Activated effector memory CD4-positive, alpha-beta T cell treated with Interleukin-2 at 50 U/mL for 16 hours (primary cell): ENCODE measurements at places on chromosomes 11 and 22.

DNA sequence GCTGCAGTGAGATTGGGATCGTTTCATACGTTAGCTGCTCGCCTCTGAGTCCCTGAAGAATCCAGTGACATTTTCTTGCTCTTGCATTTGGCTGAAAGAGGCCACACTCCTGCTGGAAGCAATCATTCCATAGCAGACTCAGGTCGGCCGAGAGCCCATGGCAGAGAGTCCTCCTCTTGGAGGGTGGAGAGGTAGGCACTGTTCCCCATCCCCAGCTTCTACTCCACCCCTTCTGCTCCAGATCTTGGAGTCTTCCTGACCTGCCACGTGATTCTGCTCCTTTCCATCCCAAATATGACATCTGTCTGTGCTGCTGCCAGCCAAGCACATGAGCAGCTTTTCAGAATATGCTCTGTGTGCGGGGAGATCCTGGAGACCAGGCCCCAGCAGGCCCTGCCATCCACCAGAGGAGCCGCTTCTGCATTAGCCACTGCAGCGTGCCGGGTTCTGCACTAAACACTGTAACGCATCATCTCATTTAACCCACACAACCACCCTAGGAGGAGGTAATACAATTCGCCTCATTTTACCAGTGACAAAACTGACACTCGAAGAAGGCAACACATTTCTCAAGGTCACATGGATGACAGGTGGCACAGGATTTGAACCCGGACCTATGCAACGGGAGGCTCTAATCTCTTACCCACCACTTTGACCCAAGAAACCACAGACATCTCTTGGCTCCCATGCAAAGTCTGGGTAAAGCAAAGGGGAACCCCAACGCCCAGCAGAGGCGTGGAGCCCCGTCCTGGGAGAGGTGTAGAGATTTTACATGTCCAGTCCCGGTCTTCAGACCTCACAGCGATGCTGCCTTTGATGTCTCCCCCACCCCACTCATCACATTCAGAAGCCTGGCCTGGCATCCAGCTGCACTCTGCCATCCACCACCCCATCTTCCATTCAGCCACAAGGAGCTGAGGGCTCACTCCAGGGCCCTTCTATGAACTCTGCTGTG, 78.8 kb downstream of the FEZ1 start:
- no peak for DNase-seq

- DNase-seq: no peak
These were observed 2.8 kb upstream of the BARX2 start for GRCh38 chr11:129372609-129373488.

- no peak for DNase-seq
These were observed at the start of gene CLCF1 for GRCh38 chr11:67372993-67373647. TSS of gene CLCF1 (minus strand) at chr11:67373598. CDS start at chr11:67373539, 59 bp downstream.

- DNase-seq: no peak
These were observed 367.6 kb downstream of the ETS1 start for GRCh38 chr11:128219731-128220120.

DNA sequence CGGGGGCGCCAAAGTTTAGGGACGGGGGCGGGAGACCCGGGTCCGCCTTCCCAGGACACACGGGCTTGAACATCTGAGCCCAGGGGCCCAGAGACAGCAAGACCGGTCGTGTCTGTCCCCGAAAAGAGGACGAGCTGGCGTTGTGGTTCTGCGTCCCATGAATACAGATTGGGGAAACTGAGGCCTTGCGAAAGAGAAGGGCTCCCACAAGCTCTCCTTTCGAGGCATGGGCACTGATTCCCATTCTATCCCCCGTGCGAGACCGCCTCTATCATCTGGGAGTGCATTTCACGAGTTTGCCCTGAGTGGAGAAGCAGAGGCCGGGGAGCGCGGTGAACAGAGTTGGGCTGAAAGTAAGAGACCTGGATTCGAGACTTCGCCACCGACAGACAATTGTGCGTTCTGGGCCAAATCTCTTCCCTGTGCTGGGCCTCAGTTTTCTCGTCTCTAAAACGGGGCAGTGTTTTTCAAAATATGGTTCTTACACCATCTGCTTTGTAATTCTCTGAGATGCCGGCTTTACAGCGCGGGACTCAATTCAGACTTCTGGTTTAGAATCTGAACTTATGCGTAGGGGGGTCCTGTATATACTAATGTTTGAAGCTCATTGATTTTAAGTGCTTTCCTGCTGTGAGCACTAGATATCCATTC, 471 bp downstream of the RNF185 start:
- DNase-seq: peak; percentile 12

DNA sequence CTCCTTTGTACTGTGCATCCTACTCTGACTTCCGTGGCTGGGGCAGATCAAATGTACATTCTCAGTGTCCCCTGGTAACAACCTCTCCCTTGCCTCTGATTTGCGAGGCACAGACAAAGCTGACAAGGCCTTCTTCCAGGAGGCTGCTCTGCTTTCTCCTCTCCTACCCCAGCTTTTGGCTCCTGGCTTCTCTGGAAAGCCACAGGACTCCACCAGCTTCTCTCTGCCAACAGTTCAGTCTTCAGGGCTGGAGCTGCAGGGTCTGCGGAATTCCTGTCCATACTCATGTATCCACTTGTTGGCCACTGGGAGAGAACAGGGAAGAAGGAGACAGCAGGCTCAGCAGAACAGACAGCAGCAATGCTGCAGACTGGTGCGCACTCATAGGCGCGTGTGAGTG, 44.4 kb downstream of the P4HA3 start:
- no peak for DNase-seq

GRCh38 chr11:96311120-96311568, 31.9 kb downstream of the MAML2 start:
- no peak for DNase-seq

DNA sequence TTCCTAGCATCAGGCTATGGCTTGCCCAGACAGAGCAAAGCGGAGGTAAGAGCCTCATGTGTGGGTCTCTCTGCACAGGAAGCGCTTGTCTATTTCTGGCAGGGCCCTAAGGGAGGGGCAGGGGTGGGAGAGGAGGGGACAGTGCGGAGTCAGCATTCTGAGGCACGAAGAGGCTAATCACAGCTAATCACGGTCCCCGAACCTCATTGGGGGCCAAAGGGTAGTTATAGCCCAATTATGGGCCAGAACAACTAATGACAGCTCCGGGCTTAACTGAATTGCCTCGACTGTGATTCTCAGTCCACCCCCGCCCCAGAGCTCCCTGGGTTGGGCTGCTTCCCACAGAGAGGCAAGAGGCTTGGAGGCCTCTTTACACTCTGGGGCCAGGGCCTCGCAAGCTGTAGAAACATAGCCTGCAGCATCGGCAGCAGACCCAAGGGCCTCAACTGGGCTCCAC, 72.7 kb upstream of the PRDM11 start:
- no peak for DNase-seq

DNA sequence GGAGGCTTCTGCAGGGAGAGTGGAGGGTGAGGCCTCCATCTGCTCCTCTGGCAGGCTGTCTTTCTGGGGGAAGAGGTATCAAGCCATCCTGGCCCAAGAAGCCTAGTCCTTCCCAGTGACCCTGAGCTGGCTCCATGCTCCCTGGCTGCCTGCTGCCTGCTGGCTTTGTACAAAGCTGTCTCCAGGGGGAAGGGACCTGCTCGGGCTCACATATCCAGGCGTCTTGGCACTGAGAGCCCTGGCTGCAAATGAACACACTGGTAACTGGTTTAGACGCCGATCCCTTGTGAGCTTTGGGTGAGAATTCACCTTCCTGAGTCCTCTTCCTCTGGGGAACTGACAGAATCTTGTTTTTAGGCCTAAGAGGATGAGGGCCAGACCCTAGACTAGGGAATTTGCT, 210.3 kb upstream of the ZBED5 start:
- no peak for DNase-seq

GRCh38 chr11:122625976-122626665, 29.4 kb upstream of the UBASH3B start:
- no peak for DNase-seq

DNA sequence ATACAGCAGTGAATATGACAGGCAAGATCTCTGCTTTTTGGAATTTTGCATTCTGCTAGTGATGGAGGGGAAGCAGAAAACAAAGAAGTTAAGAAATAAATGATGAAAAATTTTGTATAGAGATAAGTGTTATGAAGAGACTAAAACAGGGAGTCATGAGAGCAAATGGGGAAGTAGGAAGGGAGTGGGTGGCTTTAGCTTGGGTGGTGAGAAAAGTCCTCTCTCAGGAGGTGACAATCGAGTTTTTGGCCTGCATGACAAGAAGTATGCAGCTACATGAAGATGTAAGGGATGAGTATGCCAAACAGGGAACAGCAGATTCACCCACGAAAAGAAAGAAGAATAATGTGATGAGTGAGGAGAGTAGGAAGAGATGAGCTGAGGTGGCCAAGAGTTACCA, 80.7 kb upstream of the MPPED2 start:
- no peak for DNase-seq

GRCh38 chr11:33158596-33159275, 2.5 kb downstream of the CSTF3 start:
- no peak for DNase-seq

- no peak for DNase-seq
These were observed 51.1 kb downstream of the RTN4R start for GRCh38 chr22:20216863-20217499.

GRCh38 chr11:73267906-73268540, 4.1 kb upstream of the P2RY6 start:
- DNase-seq: no peak

- no peak for DNase-seq
These were observed 417.0 kb upstream of the DDI1 start for GRCh38 chr11:103619480-103619879.

GRCh38 chr11:62033191-62034035, 66.0 kb upstream of the FTH1 start:
- no peak for DNase-seq

DNA sequence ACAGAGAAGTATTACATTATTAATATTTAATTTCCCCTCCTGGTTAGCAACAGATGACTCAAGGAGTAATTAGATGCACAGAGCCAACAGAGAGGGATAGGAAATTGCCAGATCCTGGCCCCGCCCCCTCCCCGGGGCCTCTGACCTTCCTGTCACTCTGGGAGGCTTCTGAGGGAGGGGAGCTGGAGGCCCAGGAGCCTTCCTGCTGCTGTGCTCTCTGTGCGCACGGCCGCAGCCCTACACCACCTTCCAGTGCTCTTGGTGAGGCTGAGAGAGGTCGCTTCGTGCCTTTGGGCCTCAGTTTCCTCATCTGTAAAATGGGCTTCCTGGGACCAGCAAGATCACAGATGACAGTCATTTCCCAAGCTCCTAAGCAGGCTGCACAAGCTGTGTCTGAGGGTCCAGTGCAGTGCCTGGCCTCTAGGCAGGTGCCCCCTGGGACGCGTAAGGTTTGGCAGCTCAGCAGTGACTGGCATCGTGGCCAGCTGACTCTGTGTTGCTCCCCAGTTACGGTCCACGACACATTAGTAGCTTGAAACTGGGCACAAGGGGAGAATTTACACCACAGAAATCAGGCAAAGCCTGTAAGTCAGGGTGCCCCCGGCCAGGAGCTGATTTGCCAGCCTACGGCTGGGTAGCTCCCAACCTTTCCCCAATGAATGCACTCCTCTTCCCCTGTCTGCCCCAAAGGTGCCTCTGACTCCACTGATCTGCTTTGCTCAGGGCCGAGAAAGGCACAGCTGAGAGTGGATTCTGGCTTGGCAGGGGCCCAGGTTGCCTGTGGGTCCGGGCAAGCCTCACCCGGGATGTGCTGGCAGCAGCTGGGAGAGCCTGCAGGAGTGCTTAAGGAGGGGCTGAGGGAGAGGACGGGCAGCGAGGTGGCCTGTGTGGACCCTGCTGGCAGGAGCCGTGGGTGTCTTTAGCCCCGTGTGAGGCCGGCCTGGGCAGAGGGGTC, 2.3 kb downstream of the ADORA2A start:
- peak; percentile 37 for DNase-seq

DNA sequence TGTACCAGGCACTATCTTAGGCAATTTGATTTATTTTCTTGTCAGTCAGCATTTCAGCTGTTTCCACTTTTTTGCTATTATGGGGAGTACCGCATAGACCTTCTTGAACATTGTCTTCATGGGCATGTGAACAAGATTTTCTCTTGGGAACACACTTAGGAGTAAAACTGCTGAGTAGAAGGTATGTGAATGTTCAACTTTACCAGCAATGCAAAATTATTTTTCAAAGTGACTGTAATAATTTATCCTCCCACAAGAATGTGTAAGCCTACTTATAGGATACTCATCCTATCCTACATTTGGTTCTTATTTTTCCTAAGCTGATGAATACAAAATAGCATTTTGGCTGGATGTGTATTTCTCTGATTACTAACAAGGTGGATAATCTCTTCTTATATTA, 132.0 kb upstream of the NAV2 start:
- no peak for DNase-seq
